ENCODE measurements at places on chromosomes 11 and 22.

DNA sequence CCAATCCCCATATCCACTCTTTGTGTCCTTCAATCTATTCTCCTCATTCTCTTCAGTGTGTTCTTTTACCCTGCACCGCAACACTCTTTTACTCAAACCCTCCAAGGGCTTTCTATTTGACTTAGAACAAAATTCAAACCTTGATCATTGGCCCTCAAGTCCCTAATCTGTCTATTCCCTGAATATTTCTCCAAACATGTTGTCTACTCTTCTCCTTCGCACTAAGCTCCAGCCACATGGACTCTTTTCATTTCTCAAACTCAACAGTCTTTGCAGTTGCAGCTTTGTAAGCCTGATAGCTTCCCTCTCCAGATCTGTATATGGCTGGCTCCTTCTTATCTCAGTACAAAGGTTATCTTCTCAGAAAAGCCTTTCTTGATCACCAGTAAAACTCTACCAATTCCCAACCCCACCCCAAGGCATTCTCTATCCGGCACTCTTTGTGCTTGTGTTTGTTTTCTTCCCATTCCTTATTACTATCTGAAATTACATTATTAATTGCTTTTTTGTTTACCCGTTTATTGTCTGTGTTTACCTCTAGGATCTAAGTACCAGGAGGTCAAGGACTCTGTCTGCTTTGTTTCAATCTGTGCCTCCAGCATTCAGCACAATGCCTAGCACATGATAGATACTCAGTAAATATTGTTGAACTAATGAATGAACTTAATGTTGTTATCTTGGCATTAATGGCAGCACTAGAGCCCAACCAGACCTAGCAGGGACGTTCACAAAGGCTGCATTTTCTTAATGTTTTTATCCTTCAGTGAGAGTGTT, 147.4 kb downstream of the BBOX1 start:
- no peak for DNase-seq

DNA sequence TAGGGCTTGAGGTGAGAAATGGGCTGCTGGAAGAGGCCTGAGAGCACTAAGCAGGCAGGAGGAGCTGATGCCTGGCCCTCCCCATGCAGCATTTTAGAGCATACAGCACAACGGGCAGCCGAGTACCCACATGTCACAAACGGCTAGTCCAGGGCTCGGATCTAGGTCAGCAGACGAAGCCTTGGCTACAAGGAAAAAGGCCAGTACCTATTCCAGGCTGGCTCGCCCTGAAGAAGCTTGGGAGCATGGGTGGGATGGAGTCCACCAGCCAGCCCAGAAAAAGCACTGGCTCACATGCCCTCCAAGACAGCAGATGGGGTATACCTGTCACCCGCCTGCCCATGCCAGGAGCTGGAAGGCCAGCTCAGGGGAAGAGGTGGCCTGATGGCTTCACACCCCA, 9.6 kb downstream of the UFD1 start:
- no peak for DNase-seq

GRCh38 chr22:41597635-41597953, 8.0 kb upstream of the PMM1 start:
- DNase-seq: no peak

DNA sequence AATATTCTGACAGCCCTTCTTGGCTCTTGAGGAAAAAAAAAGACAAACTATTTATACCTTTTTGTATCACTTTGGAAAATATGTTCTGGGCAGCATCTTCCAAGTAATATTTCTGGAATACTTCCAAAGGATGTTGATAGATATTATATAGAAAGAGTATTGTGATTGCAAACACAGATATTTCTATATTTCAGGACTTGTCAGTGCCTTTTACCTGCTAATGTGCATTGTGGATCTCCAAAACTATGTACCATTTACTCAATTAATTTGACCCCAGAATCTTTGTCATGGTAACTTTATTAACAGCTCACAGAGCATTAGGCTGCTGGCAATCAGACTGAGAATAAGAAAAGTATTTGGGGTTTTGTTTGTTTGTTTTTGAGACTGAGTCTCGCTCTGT, 16.7 kb upstream of the CCND1 start:
- no peak for DNase-seq

GRCh38 chr11:122363296-122363695, 247.3 kb upstream of the BLID start:
- DNase-seq: peak; percentile 13

DNA sequence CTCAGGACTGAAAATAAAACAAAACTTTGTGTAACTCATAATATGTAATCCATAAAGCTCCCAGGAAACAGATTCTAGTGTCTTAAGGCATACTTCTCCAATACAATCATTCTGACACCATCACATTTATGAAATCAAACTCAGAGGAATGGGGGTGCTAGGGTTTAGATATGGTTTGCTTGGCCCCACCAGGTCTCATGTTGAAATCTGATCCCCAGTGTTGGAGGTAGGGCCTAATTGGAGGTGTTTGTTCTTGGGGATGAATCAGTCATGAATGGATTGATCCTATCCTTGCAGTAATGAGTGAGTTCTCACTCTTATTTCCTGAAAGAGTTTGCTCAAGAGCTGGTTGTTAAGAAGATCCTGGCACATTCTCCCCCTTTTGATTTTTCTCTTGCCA, 380.9 kb downstream of the ETS1 start:
- no peak for DNase-seq

DNA sequence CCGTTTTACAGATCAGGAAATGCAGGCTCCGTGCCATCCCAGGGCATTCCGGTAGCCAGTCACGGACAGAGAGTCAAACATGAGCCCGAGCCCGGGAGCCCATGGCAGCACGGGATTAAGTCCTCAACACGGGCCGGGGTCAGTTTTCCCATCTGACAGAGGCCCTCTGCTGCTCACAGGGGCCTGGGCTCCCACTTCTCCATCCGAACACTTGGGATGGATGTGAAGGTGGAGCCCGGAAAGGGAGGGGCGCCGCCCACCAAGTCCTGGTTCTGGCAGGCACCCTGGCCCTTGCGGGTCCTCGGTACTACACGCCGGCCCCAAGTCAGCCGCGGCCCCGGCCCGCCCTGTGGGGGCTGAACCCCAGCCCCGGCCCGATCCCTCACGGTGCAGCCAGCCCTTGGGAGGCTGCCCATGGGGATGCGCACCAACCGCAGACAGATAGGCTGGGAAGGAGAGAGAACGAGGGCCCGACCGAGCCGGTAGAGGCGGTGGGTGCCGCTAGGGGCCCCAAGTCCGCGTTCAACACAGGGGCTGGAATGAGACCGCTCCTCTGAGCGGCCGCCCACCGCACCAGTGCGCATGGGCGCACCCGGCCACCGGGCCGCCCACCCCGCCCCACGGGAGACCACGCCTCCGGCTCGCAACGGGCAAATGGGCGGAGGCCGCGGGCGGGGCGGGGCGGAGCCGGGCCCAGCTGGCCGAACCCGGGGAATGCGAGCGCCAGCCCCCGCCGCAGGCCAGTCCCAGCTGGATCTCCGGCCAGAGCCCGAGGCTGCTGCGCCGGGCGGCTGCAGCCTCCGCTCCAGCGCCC, at the start of gene CAPN5:
Gene CAPN5, plus strand, starts transcription at position 743 of the 814 bp plus-strand sequence. CDS start 17,916 bp downstream, outside the sequence.
- peak; percentile 83 for DNase-seq

GRCh38 chr11:1497600-1497999, 11.0 kb upstream of the MOB2 start:
- DNase-seq: no peak

- no peak for DNase-seq
Observed at GRCh38 chr11:134646561-134646960, 234.5 kb upstream of the B3GAT1 start.

GRCh38 chr11:10659339-10660216, 34.0 kb downstream of the IRAG1 start:
- no peak for DNase-seq

GRCh38 chr11:126172596-126173038, 38.8 kb downstream of the RPUSD4 start:
- DNase-seq: no peak

- peak; percentile 99 for DNase-seq
Observed at GRCh38 chr11:111427471-111427912, 48.4 kb upstream of the POU2AF1 start.

- no peak for DNase-seq
Observed at GRCh38 chr11:843818-844692, 1.4 kb downstream of the TSPAN4 start.

DNA sequence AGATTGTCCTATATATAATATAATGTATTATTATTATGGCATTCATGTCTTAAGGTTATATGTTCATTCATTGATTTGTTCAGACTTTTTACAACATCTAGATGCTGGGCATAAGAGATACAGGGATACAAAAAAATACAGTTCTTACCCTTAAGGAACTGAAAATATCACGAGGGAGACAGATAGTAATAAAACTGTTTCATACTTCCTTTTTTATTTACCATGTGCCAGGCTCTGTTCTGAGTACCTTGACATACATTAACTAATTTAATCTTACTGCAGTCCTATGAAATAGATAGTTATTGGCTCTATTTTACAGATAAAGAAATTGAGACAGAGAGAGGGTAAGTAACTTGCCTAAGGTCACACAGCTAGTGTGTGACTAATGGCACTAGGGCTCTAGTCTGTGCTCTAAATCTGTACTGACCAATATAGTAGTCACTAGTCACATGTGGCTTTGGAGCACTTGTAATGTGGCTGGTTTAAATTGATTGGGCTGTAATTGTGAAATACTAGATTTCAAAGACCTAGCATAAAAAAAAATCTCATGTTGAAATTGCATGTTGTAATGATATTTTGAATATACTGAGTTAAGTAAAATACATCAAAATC, 21.3 kb downstream of the TRIM44 start:
- no peak for DNase-seq

DNA sequence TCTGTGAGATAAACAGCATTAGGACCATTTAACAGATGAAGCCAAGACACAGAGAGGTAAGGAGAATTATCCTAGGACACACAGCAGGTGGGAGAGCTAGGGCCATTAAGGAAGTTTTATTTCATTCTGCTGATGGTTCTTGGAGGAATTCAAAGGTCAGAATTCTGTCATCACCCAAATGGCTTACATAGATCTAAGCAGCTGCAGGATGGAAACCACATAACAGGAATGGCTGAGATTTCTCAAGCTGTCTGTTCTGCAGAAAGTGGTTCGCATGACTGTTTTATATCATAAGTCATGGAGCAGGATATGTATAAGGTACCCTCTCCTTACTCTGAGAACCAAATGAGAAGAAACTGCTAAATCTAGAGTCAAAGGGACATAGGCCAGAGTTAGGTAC, 163.2 kb upstream of the NARS2 start:
- DNase-seq: no peak

DNA sequence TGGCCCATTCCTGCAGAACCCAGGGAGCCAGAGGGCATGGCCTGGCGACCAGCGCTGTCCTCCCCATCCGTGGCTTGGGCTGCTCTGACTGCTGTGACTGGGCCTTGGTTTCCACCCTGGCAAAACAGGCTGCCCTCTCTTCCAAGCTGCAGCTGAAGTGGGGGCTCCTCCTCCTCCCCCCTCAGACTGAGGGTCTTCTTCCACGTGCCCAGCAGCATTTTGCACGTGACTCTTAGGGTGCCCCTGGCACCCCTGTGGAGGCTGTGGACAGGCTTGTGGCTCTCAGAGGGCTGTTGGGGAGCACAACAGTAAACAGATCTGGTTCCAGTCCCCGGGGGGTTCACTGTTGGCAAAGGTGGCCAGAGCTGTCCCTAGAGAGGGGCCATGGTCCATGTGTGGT, 51.4 kb downstream of the PISD start:
- no peak for DNase-seq

DNA sequence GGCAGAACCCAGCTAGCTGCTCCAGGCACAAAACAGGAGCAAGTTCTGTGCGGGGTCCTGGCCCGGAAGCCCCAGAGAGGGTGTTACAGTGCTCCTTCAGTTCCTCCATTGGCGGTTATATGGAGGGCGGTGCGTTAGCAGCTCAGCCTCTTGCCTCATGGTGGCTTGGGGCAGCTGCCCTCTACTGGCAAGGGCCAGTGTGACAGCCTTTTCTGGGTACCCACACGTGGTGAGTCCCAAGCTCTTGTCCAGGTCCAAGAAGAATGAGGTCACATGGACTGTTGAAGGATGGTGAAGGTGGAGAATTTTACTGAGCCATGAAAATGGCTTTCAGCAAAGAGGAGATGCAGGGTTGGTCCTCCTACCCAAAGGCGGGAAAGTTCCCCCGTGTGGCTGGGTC, 100.5 kb downstream of the WT1 start:
- DNase-seq: no peak

- no peak for DNase-seq
Observed at GRCh38 chr11:66688561-66689534, 11.2 kb upstream of the RBM4B start.

DNA sequence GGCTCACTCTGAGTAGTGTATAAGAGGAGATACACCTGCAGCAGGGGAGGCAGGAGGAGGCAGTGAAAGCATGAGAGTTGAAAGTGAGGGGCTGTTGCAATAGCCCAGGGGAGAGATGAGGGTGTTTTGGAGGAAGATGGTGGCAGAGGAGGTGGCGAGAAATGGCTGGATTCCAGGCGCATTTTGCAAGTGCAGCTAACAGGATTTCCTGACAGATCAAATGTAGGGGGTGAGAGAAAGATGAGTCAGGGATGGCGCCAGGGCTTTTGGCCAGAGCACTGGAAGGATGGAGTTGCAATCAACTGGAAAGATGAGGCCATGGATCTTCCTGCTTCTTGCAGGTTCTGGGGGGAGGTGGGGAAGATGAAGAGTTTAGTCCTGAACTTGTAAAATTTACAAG, 16.8 kb upstream of the TSPAN18 start:
- DNase-seq: no peak

GRCh38 chr22:43088984-43089717, at the start of gene TTLL1:
Gene TTLL1 (minus strand): TSS chr22:43089391. CDS start chr22:43075586, 13,805 bp downstream.
- DNase-seq: peak; percentile 55

- DNase-seq: no peak
Observed at GRCh38 chr11:86161837-86162236, 82.7 kb upstream of the EED start.

- DNase-seq: no peak
Observed at GRCh38 chr11:59891781-59892181, 13.2 kb downstream of the OOSP3 start.

GRCh38 chr11:17554487-17554886, 7.4 kb downstream of the OTOG start:
- DNase-seq: no peak

- DNase-seq: no peak
Observed at GRCh38 chr22:30027169-30027568, 53.1 kb upstream of the HORMAD2 start.

GRCh38 chr11:57155400-57155799, 26.4 kb upstream of the LRRC55 start:
- no peak for DNase-seq

GRCh38 chr22:19058713-19059451, 63.3 kb downstream of the DGCR2 start:
- DNase-seq: no peak

GRCh38 chr22:32771756-32772155, 29.7 kb upstream of the TIMP3 start:
- no peak for DNase-seq

DNA sequence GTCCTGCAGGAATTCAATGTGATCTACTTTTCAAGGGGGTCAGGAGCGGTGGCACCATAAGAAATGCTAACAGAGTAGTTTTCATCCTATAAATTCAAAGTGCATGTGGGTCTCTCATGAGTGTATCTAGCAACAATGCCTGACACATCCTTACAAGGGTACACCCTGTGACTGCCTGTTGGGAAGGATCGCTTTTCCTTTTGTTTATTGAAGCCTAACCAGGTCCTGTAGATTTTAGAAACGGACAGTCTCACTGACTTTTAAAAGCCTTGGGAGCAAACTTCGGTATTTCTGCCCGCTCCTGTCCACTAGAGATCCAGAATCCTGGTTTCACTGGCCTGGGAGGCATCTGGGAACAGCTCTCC, 102.4 kb downstream of the MICAL2 start:
- DNase-seq: no peak

All from DMS79 treated with DMSO at 0.1 percent for 48 hours (cell line).